Activated T-cell treated with anti-CD3 and anti-CD28 coated beads, Interleukin-2, amount 50 U/mL, for 72 hours (primary cell): ENCODE measurements at places on chromosomes 1 and 21. TPM values are rescaled to one million over a fixed set of nuclear protein-coding genes. Genes with fewer than 3 reads are reported as not detected.

IL10 gene
- total RNA-seq: 2.3 TPM

PIK3CD gene
- 162 TPM for total RNA-seq

LRRC71 gene
- not detected for total RNA-seq

TLR5 gene
- 1.4 TPM for total RNA-seq

DMRTB1 gene
- not detected for total RNA-seq

ANKRD65 gene
- total RNA-seq: 0.17 TPM

RBM15 gene
- 77.8 TPM for total RNA-seq

CFHR4 gene
- not detected for total RNA-seq

FOXD3 gene
- total RNA-seq: not detected

IL6R gene
- 5.7 TPM for total RNA-seq

CELA2A gene
- total RNA-seq: not detected

FCRL6 gene
- total RNA-seq: not detected

KCNH1 gene
- not detected for total RNA-seq

VASH2 gene
- total RNA-seq: 0.62 TPM

TEDDM1 gene
- not detected for total RNA-seq

BRDT gene
- not detected for total RNA-seq

STUM gene
- total RNA-seq: not detected

PDZK1IP1 gene
- total RNA-seq: not detected

ADAMTS5 gene
- total RNA-seq: not detected

LRRC53 gene
- total RNA-seq: not detected

AMY2A gene
- total RNA-seq: not detected

NUF2 gene
- total RNA-seq: 56.5 TPM

BEST4 gene
- total RNA-seq: 2.5 TPM

LCE2A gene
- total RNA-seq: not detected

GFI1 gene
- 117 TPM for total RNA-seq

PDE4B gene
- total RNA-seq: 23.6 TPM

MIXL1 gene
- total RNA-seq: not detected

FAM167B gene
- 1.9 TPM for total RNA-seq

DNAJC6 gene
- 3.1 TPM for total RNA-seq

MAGI3 gene
- total RNA-seq: 5.5 TPM

PGLYRP3 gene
- total RNA-seq: not detected

SIK1 gene
- total RNA-seq: 5.1 TPM

APH1A gene
- 128 TPM for total RNA-seq

OVAAL gene
- not detected for total RNA-seq

FMO5 gene
- 0.82 TPM for total RNA-seq

APOBEC4 gene
- total RNA-seq: not detected

S100A2 gene
- total RNA-seq: 1.7 TPM

LGR6 gene
- 0.69 TPM for total RNA-seq

PKNOX1 gene
- 22.8 TPM for total RNA-seq

PERM1 gene
- total RNA-seq: not detected

HCRTR1 gene
- not detected for total RNA-seq

UBQLN4 gene
- total RNA-seq: 42.6 TPM
